ENCODE measurements at places on chromosomes 16 and 17.

DNA sequence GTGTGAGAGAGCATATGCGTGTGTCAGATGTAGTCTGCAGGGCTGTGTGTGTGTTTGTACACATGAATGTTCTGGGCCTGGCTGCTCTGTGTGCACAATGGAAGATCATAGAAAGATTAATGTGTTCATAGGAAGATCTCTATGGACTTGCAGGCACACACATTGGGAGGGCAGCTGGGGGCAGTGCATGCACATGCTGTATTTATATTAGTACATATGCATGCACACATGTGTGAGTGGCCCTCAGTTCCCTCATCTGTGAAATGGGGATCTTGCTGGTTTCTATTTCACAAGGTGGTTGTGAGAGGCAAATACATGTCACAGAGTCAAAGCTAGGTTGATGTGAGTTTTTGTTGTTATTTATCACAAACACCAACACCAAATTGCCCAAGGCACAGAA lies 2.1 kb downstream of the CA7 start:
- no peak for DNase-seq

DNA sequence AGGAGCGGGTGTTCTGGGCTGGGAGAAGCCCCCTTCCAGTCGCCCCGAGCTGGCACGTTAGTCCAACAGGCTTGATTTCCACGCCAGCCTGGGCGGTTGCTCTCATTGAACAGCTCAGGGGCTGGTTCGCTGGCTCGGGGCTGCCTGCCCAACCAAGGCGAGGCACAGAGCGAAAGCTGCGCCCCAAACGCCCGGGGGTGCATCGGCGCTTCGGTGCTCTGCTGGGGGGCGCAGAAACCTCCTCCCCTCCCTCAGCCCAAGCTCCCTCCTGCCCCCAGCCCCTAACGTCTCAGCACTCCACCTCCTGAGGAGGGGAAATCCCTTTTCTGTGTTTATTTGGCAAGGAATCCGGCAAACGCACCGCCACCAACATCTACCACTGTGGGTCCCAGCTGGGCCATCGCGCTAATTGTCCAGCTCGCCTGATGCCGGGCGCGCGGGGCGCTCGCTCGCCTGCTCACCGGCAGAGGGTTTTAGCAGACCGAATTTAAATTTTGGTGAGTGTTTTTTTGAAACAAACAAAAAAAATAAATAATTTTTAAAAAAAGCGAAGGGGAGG lies 29.5 kb upstream of the RBFOX1 start:
- DNase-seq = no peak

GRCh38 chr17:73969956-73970355 lies 233.5 kb upstream of the RPL38 start:
- DNase-seq = no peak

DNA sequence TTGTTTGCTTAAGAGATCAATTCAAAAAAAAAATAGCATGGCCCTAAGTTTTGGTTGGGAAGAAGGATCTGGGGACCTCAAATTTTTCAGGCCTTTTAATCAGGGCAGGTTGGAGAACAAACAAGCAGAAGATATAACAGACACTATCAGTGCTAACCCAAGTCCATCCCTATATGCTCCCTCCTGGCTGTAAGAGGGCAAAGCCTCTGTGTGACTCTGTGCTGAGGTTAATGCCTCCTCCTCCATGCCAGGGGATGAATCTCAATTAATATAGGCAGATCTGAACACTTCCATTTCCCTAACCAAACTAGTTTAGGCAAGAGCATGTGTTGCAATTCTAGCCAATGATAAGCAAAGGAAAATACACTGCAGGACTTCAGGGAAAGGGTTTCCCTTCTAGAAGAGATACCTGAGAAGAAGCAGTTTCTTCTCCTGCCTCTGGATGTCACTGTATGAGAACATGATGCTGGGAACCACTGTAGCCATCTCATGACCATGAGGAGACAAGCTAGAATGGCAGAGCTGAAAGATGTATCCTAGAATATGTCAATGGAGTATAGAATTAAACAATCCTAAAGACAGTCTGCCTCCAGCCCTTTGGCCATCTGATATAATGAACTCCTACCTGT lies 76.0 kb downstream of the CHD9NB start:
- DNase-seq = no peak

- DNase-seq = no peak
Measured at GRCh38 chr17:10226930-10227695, 28.7 kb upstream of the GAS7 start.

- no peak for DNase-seq
Measured at GRCh38 chr17:36910513-36910912, 26.8 kb upstream of the LHX1 start.

DNA sequence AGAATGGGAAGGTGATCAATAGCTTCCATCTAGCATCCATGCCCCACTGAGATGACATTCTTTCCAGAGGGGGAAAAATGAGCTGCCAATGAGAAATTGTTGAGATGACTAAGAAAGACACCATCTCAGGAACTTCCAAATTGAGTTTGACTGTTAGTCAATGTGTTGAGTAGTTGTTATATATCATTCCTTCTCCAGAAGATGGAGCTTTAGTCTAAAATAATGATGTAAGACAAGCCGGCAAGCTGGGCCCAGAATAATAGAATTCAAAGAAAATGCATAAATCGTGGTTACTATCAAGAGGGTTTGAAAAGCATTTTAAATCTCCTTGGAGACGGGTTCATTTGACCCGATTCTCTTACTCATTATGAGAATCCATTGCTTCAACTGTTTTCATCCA lies 71.0 kb upstream of the ATF7IP2 start:
- DNase-seq = no peak

- no peak for DNase-seq
Measured at GRCh38 chr17:81180836-81181810, 15.1 kb upstream of the AATK start.

- DNase-seq = no peak
Measured at GRCh38 chr16:86060381-86061317, 161.7 kb downstream of the IRF8 start.

- DNase-seq = no peak
Measured at GRCh38 chr16:16001596-16002255, 52.3 kb downstream of the ABCC1 start.
